ENCODE measurements at places on chromosomes 1 and 21.

- DNase-seq: no peak
Measured at GRCh38 chr21:45545691-45546531, 3.7 kb upstream of the SLC19A1 start.

DNA sequence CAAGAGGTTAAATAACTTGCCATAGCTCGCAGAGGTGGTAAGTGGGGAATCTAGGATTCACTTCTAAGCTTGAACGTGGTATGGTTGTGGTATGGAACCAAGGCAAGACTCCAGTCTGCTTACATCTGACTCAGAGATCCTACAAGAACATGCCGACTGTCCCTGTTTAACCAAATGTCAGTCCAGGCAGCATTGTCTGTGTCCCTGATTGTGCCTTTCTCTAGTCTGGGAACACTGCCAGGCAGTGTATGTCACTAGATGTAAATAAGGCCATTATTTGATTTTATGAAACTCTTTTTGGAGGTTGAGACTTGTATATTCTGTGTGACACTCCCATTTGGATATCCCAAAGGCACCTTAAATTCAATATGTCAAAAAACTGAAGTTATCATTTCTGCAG is 96.0 kb downstream of the NOS1AP start:
- DNase-seq: no peak

GRCh38 chr1:239389703-239390102 is 3.3 kb downstream of the CHRM3 start:
- no peak for DNase-seq

- DNase-seq: no peak
Measured at GRCh38 chr21:36962098-36962780, 4.2 kb downstream of the HLCS start.

GRCh38 chr1:31498376-31499040 is 77.8 kb upstream of the TINAGL1 start:
- DNase-seq: no peak

DNA sequence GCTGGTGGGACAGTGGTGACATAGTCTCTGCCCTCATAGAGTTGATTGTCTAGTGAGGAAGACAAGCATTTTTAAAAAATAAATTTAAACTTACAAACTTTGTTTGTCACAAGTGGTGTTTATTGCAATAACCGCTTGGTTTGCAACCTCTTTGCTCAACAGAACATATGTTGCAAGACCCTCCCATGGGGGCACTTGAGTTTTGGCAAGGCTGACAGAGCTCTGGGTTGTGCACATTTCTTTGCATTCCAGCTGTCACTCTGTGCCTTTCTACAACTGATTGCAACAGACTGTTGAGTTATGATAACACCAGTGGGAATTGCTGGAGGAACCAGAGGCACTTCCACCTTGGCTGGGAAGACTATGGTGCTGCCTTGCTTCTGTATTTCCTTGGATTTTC is 58.4 kb downstream of the LAMC2 start:
- DNase-seq: no peak

DNA sequence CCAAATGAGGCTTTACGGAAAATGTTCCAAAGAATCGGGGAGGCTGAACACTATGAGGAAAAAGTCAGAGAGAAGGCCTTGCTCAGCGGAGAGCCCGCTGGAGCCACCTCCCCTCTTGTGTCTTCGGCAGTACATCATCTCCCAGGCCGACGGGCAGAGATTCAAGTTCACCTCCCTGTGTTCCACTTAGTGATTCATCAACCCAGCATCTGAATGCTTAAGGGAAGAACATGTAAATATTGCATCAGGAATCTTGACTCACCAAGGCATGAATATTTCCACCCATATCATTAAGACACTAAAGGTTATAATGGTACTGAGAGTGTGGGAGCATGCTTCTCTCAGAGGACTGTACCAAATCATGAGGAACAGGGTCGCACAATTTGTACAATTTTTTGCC is 172.5 kb downstream of the ST6GALNAC5 start:
- DNase-seq: no peak

GRCh38 chr21:41068496-41068895 is 99.5 kb upstream of the BACE2 start:
- DNase-seq: no peak

GRCh38 chr1:48785869-48786268 is 9.2 kb upstream of the BEND5 start:
- no peak for DNase-seq

DNA sequence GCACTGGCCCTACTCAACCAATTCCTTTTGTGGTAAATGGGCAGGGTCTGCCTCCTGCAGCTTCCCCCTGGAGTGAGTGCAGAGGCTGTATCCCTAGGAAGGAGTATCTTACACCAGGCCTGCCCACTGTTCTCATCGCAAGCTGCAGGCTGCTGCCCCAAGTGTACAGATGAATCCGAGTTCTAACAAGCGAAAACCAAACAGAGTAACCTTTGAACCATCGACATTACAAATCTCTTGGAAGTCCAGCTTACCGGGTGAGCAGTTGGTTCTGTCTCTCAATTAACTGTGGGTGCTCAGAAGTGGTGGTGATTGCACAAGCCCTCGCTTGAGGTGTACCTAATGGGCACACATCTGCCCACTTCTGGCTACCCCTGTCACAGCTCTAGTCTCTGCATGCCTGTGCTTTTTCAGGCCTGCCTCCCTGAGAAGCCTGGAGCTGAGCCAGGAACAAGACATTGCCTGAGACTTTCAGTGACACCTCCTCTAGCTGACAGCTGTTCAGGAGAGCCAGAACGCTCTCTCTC is 22.7 kb downstream of the INAVA start:
- DNase-seq: no peak

GRCh38 chr1:83990734-83991133 is 8.2 kb downstream of the TTLL7 start:
- no peak for DNase-seq

GRCh38 chr21:34730194-34730593 is 61.4 kb downstream of the CLIC6 start:
- DNase-seq: no peak

- DNase-seq: no peak
Measured at GRCh38 chr1:94323311-94324177, 86.2 kb upstream of the ARHGAP29 start.

GRCh38 chr21:45873866-45874265 is 107.7 kb upstream of the COL6A1 start:
- no peak for DNase-seq

DNA sequence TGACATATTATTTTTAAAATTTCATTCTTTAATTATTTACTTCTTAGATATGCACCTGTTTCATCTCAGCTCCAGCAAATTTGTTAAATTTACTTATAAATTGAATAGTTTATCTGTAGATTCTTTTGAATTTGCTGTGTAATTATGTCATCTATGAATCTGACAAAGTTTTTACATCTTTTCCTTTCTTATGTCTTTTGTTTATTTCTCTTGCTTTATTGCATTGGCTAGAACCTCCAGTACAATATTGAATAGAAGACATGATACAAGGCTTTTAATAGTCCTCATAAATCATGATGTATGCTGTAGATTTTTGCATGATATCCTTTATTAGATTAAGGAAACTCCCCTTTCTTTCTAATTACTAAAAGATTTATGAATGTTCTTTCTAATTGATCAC is 20.8 kb downstream of the CR1 start:
- no peak for DNase-seq

GRCh38 chr21:37551993-37552355 is 185.4 kb downstream of the DYRK1A start:
- DNase-seq: no peak

- DNase-seq: no peak
Measured at GRCh38 chr1:35570589-35571137, 2.5 kb upstream of the TFAP2E start.

DNA sequence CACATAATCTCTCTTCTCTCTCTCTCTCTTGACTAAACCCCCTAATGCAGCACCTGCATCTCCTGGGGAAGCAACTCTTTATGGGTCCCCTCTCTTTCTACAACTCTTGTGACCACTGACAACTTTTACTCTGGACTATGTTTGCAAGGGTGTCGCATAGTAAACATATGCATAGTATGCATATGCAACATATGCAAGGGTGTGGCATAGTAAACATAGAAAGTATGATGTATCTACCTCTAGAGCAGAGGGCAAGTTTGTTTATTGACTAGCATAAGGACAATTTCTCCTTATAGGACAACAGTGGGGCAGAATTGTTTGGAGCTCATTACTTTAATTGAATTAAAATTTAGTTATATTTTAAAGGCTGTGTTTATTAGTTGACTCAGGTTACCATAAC is 462.5 kb downstream of the AMY1C start:
- DNase-seq: no peak

- no peak for DNase-seq
Measured at GRCh38 chr1:245772325-245772724, 617.5 kb downstream of the KIF26B start.

GRCh38 chr1:33548721-33549120 is 76.3 kb downstream of the ZSCAN20 start:
- DNase-seq: no peak

DNA sequence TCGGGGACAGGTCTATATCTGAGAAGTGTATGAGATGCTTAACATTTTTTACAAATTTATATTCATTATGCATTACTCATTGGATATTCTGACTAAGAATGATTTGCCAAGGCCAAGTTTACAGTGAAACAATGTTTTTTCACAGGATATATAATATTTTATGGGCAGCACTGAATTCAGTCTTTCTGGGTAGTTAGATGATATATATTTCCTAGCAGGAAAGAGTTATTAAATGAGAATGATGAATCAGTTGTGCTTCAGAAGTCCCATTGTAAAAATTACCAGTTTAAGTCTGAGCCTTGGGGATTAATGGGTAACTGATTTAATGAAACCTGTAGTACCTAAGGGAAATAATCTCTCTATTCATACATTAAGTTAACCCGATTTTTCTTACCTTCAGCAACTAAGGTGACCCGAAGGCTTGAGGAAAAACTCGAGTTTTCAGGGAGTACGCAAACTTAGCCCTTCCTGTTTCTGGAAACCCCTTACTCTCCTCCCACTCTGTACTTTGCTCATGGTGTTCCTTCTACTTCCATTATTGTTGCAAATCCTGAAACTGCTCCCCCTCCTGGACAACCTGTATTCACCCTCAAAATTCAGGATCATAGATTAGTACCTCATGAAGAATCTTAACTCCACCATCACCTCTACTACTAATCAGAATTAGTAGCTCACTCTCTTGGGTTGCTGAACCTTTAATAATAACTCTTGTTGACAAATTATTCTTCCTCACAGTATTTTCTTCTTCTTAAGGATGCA is 135.1 kb downstream of the AK5 start:
- no peak for DNase-seq

- no peak for DNase-seq
Measured at GRCh38 chr1:197424380-197424779, 156.3 kb downstream of the CRB1 start.

DNA sequence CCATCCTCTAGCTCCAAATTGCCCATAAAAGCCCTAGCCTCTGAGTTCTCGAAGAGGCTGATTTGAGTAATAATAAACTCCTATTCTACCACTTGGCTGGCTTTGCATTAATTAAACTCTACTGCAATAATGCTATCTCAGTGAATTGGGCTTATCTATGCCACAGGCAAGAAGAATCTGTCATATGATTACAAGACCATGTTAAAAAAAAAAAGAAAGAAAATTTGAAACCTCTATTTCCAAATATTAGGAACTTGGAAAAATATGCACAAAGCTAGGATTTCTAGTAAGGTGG is 27.6 kb upstream of the SGIP1 start:
- DNase-seq: no peak

GRCh38 chr1:168391851-168392681 is 111.4 kb downstream of the TBX19 start:
- no peak for DNase-seq

DNA sequence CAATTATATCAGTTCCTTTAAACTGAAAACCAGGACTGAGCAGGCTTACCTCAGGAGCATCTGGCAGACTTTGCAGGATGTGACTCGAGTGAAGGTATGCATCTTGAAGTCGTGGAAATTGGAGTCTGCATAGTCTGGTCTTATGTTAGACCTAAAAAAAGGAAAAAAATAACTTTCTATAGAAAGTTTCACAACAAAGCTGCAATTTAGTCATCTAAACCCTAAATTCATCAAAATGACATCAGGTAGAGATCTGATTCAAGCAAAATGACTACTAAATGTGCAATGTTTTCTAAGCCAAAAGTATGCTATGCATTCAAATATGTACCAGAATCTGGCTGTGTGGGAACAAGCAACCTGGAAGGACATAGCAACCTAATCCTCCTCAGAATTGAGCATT is 260.1 kb downstream of the VAV3 start:
- no peak for DNase-seq

GRCh38 chr1:240611228-240611618 is 732 bp downstream of the GREM2 start:
- no peak for DNase-seq

GRCh38 chr1:89737985-89738510 is 82.8 kb upstream of the LRRC8D start:
- no peak for DNase-seq
